ENCODE measurements at places on chromosomes 11 and 22. TPM values are rescaled to one million over a fixed set of nuclear protein-coding genes. Genes with fewer than 3 reads are reported as not detected.

- no peaks in the 10 kb centered on the region for H3K36me3 ChIP-seq
- no peak for DNase-seq
- no peak overlapping the region for H3K27ac ChIP-seq
- H3K4me3 ChIP-seq = no peak overlapping the region
Measured at GRCh38 chr11:1049431-1049891, 12.9 kb upstream of the MUC6 start.

CRYBB1 gene
- not detected for polyA plus RNA-seq

TREH gene
- polyA plus RNA-seq = not detected

DNA sequence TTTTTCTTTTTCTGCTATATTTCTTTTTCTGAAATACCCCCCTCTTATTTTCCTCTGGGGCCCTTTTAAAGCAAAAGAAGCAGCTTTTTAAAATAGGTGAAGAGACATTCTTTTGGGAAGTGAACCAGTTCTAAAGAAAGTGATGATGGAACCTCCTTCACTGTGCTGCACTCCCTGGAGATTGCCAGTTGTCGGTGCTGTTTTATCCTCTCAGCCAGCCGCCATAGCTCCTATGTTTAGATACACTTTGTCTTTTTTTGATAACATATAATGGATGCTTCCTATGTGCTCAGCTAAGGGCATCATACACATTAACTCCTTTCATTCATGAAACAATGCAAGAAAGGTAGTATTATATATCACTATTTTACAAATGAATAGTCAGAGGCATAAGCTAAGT is 14.0 kb downstream of the CFAP300 start:
- no peak overlapping the region for H3K4me3 ChIP-seq

DNA sequence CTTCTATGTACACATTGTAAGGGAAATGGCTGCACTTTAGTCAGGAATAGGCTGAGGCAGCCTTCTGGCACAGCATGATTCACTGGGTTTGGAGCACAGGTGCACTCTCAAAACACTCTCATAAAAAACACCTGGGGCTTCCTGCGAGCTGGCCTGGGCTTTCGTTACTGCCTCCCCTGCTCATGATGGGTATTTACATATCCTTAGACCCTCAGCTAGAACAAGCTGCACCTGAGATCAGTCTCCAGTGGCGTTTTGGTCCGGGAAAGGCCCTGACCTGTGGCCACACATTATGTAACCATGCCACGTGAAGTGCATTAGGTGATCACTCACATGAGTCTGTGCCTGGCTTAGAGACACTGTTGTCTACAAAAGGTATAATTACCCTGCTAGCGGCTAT is 321.7 kb downstream of the TMEM135 start:
- H3K4me3 ChIP-seq = no peak overlapping the region
- no peak overlapping the region for H3K27ac ChIP-seq
- no peaks in the 10 kb centered on the region for H3K4me1 ChIP-seq
- H3K27me3 ChIP-seq = no peaks in the 10 kb centered on the region

GRCh38 chr11:778976-779954 is 2.0 kb upstream of the GATD1 start:
- H3K27me3 ChIP-seq = no peaks in the 10 kb centered on the region
- peaks cover 12% of the 10 kb centered on the region for H3K4me1 ChIP-seq
- no peak overlapping the region for H3K4me3 ChIP-seq

TEX54 gene
- 1.6 TPM for polyA plus RNA-seq

- H3K27ac ChIP-seq = no peak overlapping the region
- H3K27me3 ChIP-seq = no peaks in the 10 kb centered on the region
- no peaks in the 10 kb centered on the region for H3K4me1 ChIP-seq
- H3K36me3 ChIP-seq = no peaks in the 10 kb centered on the region
Measured at GRCh38 chr11:69449320-69450063, 32.0 kb upstream of the LINC01488 start.

DNA sequence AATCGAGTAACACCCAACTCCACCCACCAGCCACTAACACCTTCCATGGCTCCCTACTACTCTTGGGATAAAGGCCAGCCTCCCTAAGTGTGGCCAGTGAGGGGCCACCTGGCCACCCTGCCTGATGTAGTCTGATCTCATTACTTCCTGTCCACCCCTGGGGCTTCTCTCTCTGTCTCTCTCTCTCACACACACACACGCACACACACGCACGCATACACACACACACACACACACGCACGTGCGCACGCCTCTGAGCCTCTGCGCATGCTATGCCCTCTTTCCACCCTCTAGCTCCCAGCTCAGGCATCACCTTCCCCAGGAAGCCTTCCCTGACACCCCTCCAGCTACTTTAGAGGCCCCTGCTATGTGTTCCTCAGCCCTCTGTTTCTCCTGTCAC is 3.9 kb downstream of the MFNG start:
- H3K27ac ChIP-seq = peak overlapping the region; percentile 86
- no peaks in the 10 kb centered on the region for H3K27me3 ChIP-seq
- H3K36me3 ChIP-seq = peaks cover 25% of the 10 kb centered on the region
- peaks cover 20% of the 10 kb centered on the region for H3K4me1 ChIP-seq

- no peaks in the 10 kb centered on the region for H3K27me3 ChIP-seq
- H3K27ac ChIP-seq = no peak overlapping the region
- peak; percentile 30 for DNase-seq
- no peaks in the 10 kb centered on the region for H3K36me3 ChIP-seq
- H3K4me3 ChIP-seq = no peak overlapping the region
Measured at GRCh38 chr11:20397281-20397680, 9.8 kb downstream of the PRMT3 start.

OR6A2 gene
- not detected for polyA plus RNA-seq

DNA sequence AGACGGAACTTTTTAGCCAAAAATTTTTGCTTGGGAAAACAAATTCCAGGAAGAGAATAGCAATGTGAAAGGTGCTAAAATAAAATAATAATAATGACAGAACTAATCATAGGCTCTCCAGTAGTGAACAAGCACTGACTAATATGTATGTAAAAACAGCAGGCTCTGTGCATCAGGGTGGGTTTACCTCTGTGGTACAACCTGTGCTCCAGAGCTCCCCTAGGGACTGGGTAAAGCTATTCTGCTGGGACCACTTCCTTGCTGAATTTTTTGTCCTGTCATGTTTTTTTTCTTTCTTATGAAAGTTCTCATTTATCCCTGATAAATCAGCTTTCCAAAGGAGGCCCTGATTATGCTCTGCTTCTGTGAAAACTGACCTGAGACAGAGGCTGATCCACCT is 18.8 kb downstream of the LUZP2 start:
- no peaks in the 10 kb centered on the region for H3K4me1 ChIP-seq
- no peak overlapping the region for H3K4me3 ChIP-seq
- no peak overlapping the region for H3K27ac ChIP-seq
- DNase-seq = no peak

DNA sequence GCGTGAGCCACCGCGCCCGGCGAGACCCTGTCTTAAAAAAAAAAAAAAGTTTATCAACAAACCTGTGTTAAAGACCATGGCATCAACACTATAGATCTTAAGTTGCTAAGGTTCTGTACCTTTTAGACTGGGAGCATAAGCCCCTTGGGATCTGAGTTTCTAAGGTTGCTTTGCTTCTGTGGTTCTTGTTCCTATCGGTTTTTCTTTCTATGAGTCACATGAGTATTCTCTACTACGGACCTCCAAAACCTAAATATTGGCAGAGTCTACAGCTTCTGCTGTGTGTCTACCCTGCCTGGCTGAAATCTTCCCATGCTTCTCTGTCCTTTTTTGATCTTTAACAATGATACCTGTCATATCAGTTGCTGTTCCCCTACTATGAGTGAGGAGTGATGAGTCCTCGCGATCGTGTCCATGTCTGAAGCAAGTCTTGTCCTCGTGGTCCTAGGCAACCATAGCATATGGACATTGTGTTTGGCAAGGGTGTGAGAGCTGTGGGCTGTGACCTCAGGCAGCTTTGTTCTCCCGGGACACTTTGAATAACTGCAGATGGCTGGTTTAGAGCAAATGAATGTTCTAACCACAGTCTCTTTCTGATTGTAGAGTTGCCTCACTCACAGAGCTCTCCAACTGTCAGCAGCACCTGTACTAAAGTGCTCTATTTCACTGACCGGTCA is 9.0 kb upstream of the DLAT start:
- no peak for DNase-seq
- H3K27ac ChIP-seq = no peak overlapping the region
- H3K36me3 ChIP-seq = no peaks in the 10 kb centered on the region
- H3K4me3 ChIP-seq = no peak overlapping the region
- H3K27me3 ChIP-seq = no peaks in the 10 kb centered on the region

OR51B5 gene
- polyA plus RNA-seq = not detected

DNA sequence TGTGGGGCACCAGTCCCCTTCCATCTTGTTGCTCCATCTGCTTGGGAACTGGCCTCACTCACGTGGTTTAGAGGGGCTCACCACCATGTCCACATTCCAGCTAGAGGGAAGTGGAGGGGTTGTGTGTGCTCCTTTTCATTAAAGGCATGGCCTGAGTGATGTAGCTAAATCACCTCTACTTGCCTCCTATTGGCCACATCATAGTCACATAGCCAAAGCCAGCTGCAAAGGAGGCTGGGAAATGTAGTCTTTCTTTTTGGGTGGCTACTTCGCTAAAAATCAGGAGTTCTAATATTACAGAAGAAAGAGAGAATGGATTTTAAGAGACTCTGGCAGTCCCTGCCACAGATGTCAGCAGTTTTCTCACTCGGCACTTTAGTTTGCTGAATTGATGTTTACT is 63.0 kb upstream of the ALX4 start:
- H3K4me1 ChIP-seq = no peaks in the 10 kb centered on the region
- no peaks in the 10 kb centered on the region for H3K27me3 ChIP-seq
- DNase-seq = no peak
- H3K27ac ChIP-seq = no peak overlapping the region

DNA sequence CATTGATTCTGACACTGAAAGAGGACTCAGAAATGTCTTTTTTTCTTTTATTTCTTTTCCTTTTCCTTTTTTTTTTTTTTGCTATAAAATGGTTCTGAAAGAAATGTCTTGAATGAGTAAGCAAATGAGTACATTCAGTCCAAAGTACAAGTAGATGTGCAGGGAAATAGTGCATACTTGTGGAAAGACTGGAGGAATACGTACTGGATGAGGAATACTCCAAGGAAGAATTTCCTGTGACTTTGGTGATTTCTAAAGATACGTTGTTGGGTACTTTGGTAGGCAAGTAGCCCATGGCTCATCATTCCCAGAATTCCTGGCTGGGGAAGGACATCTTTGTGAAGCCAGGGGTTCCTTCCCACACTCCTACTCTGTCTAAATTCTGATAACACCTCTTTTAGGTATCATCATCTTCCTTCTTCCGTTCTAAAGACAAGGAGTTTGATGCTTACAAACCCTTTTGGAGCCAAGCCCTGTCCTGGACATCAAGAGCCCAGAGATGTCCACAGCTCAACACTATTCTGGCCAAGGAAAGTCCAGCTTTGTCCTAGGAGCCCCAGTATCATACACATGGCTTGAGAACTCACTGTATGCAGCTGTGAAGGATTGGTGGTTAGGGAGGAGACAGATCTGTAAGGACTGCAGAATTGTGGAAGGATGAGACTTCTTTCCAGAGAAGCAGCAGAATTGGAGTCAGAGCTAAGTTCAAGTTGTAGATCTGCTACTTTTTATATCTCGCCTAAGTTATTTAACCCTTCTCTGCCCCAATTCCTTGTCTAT is 4.8 kb upstream of the NUP98 start:
- H3K4me3 ChIP-seq = no peak overlapping the region
- no peak for DNase-seq
- H3K36me3 ChIP-seq = no peaks in the 10 kb centered on the region
- H3K27me3 ChIP-seq = no peaks in the 10 kb centered on the region

- H3K27ac ChIP-seq = no peak overlapping the region
- DNase-seq = no peak
- H3K4me3 ChIP-seq = no peak overlapping the region
- H3K36me3 ChIP-seq = no peaks in the 10 kb centered on the region
- no peaks in the 10 kb centered on the region for H3K4me1 ChIP-seq
- no peaks in the 10 kb centered on the region for H3K27me3 ChIP-seq
Measured at GRCh38 chr11:79437278-79437980, 3.4 kb downstream of the TENM4 start.

GRCh38 chr11:19349340-19350025 is 108.7 kb upstream of the E2F8 start:
- H3K4me1 ChIP-seq = no peaks in the 10 kb centered on the region
- peaks cover 3% of the 10 kb centered on the region for H3K27me3 ChIP-seq
- H3K27ac ChIP-seq = no peak overlapping the region
- H3K36me3 ChIP-seq = no peaks in the 10 kb centered on the region
- H3K4me3 ChIP-seq = no peak overlapping the region
- no peak for DNase-seq

DNA sequence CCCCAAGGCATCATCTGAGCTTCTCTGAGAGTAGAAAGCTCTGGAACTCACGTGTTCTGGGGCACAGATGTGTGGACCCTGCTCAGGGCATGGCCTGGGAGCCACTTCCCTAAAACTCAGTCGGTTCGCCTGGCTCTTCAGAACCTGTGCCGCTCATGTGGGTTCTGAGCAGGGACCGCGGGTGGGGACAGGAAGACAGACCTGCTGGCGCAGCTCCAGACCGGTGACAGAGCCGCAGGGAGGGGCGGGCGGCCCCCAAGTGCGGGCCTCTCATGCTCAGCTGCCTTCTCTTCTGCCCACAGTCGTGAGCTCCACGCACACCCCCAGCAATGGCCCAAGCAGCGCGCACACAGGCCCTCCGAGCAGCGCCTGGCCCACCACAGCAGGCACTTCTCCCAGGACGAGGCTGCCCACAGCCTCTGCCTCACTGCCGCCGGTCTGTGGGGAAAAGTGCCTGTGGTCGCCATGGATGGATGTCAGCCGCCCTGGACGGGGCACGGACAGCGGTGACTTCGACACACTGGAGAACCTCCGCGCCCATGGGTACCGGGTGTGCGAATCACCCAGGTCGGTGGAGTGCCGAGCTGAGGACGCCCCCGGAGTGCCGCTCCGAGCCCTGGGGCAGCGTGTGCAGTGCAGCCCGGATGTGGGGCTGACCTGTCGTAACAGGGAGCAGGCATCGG is 24.2 kb downstream of the MUC5AC start:
- no peaks in the 10 kb centered on the region for H3K36me3 ChIP-seq
- H3K4me3 ChIP-seq = no peak overlapping the region
- peak; percentile 33 for DNase-seq
- H3K27me3 ChIP-seq = no peaks in the 10 kb centered on the region
- no peak overlapping the region for H3K27ac ChIP-seq

DNA sequence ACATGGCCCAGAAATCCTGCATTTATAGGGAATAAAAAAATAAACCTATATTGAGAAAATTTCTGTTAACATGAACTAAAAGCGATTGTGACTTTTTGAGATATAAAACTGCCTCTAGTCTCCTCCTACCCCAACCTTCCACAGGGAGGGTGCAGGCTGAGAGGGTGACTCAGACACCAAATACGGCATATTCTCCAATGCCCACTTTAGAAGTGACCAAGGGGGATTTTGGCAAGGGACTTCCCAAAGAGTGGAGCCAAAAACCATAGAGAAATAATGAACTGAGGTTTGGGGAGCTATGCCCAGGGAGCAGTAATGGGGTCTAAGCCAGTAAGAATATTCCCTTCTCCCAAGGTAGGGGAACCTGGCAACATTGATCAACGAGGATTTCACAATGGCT is 124.9 kb upstream of the ZC3H12C start:
- H3K4me3 ChIP-seq = no peak overlapping the region
- H3K36me3 ChIP-seq = no peaks in the 10 kb centered on the region
- no peak for DNase-seq

DNA sequence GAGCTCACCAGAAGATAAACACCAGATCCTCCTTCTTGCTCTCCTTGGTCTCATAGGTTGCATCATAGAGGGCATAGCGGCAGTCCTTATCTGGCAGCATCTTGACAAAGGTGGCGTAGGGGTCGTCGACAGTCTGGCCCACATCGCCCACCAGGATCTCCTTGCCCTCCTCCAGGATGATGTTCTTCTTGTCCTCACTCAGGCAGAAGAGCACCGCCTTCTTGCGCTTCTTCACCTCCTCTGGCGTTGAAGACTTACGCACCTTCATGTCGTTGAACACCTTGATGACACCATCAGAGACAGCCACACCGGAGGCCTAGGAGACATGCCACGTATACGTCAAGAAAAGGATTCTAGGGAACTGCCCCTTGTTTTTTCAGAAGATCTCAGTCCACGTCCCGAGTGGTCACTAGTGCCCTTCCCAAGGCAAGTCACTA is 2.0 kb downstream of the CFL1 start:
- H3K4me3 ChIP-seq = peak overlapping the region; percentile 98
- peaks cover 25% of the 10 kb centered on the region for H3K4me1 ChIP-seq
- peaks cover 69% of the 10 kb centered on the region for H3K36me3 ChIP-seq
